NCI-H1105 (cell line): ENCODE measurements at places on chromosomes 6 and 20.

DNA sequence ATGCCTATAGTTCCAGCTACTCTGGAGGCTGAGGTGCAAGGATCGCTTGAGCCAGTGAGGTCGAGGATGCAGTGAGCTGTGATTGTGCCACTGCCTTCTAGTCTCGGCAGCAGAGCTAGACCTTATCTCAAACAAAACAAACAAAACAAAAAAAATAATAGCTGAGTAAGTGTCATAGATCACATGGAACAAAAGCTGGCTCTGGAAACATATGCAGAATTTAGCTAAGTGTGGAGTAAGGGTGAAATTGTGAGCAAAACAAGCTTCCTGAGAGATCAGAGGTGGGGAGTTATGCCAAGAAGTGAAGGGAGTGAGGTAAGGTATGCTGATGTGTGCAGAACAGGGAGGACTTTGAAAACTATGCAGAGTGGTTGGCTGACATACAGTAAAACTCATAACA lies 18.7 kb downstream of the SGK1 start:
- DNase-seq = no peak

GRCh38 chr6:84766799-84767525 lies 2.6 kb upstream of the TBX18 start:
- DNase-seq = no peak

DNA sequence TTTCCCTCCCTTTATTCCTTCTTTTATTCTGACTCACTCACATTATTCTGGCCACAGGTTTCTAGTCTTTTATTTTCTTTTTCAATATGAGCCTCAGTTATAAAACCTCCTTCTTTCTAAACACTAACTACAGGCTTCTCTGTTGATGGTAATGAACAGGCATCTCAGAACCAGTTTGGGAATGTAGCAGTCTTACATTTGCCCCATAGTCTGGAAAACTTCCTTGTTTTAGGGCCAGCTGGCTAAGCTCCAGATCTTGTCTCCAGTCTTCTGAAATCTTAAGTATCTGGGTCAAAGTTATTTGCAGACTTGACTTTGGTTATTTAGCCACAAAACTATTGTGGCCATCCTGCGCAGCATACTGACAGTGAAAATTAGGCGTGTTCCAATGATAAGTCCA lies 97.0 kb upstream of the MAN1A1 start:
- no peak for DNase-seq

DNA sequence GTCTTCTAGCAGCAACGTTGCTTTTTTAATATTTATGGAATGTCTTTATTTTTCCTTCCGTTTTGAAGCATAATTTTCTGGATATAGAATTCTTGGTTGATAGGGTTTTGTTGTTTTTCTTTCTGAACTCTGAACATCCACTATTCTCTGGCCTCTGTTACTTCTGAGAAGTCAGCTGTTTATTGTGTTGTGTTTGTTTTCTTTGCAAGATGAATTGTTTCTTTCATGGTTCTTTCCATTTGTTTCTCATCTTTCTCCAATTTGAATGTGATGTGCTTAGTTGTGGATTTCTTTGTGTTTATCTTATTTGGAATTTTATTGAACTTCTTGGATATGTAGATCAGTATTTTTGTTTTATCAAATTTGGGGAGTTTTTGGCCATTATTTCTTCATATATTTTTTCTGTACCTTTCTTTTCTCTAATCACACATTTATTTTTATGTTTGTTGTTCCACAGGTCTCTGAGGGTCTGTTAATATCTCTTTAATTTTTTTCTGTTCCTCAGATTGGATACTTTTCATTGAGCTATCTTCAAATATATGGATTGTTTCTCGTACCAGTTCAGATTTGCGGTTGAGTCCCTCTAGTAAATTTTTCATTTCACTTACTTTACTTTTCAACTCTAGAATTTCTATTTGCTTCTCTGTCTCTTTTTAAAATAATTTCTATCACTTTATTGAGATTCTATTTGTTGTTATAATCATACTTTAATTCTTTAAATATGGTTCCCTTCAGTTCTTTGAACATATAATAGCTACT lies 18.0 kb downstream of the HIVEP1 start:
- no peak for DNase-seq

DNA sequence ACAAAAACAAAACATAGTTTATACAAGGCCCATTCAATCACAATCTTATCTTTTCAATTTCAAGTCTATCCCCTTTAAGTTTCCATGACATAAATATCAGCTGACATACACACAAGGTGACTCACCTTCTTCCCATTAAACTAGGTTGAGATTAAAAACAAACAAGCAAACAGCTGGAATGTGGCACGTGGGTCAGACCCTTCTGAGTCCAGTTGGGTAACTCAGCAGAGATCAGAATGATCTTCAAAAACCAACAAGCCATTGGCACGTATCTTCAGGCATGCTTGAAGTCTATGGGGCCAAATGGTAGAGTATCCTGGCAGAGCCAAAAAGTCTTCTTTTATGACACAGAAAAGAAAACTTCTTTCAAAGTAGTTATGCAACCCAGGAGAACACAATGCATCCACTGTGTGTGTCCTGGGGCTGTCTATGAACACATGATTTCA lies 603.5 kb upstream of the CITED2 start:
- no peak for DNase-seq

DNA sequence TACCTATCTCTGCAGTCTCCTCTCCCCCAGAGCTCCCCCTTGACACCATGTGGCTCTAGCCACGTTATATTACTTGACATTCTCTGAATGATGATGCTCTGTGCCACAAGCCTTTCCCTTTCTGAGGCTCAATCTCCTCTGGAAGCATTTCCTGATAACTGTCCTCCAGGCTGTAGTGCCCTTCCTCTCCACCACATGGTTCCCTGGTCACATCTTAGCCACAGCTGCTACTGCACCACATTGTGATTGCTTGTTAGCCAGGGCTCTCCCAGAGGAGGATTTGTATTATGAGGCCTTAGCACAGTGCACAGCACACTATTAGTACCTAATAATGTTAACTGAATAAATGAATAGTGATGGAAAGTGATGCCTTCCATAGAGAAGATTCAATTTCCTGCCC lies 63.9 kb upstream of the RCAN2 start:
- DNase-seq = no peak

DNA sequence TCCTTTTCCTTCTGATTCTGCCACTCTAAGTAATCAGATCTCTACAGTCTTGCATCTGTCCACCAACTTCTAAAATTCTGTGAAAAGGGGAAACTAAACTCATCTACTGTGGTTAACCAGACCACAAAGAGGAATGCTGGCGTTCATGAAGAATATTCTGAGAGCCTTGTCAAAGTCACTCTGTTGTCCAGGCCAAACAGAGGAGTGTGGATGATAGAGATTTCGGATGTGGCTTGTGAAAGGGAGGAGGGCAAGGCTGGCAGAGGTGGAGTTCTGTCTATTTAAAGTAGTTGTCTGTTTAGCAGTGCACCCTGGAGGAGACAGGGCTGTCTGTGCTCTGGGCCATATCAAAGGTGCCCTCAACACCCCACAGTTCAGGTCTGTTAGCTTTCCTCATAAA lies 33.9 kb downstream of the CCN2 start:
- no peak for DNase-seq

- DNase-seq = peak; percentile 74
These were observed 25.3 kb upstream of the CD93 start for GRCh38 chr20:23111307-23111943.

DNA sequence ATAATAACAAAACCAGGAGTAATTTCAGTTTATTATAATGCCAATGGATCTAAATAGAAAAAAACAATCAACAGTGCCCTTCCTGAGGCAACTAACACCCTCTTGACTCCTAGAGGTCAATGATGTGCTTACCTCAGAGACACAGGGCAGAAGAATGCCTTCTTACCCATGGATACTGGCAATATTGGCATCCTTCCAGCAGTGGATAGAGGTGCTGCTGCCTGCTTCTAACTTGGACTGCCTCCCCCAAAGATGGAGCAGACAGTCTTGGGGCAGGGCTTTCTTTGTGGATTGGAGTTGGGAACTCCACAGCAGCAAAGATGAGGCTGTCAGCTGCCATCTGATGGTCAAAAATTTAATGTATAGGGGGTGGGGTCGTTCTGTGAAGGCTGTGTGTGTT lies 78.7 kb downstream of the AK9 start:
- DNase-seq = no peak

GRCh38 chr20:59614714-59615113 lies 10.4 kb downstream of the PHACTR3 start:
- DNase-seq = no peak

GRCh38 chr6:164014346-164015087 lies 600.0 kb downstream of the QKI start:
- no peak for DNase-seq

DNA sequence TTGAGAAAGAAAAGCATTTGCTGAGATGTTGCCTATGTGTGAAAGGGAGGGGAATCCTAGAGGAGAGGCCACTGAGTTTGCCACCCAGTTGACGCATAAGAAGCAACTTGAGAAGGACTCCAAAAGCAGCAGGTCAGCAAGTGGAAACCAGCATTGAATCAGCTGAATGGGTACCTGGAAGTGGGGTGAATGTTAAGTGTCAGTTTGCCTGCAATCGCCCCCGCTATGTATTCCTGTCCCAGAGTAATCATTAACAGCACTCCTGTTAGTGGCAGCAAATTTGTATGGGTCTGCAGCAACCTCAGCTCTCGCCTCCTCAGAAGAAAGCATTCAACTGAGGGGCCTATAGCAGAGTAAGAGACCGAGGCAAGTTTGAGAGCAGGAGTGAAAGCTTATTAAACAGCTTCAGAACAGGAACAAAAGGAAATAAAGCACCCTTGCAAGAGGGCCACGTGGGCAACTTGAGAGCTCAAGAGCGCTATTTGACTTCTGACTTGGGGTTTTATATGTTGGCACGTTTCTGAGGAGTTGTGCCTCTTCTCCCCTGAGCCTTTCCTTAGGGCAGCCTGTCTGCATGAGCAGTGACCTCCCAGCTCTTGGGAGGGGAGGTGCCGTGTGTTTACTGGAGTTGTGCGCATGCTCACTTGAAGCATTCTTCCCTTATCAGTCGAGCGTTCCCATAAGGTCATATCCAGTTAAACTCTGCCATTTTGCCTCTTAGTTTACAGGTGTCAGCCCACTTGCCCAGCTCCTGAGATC lies 122.6 kb upstream of the PHACTR1 start:
- no peak for DNase-seq

DNA sequence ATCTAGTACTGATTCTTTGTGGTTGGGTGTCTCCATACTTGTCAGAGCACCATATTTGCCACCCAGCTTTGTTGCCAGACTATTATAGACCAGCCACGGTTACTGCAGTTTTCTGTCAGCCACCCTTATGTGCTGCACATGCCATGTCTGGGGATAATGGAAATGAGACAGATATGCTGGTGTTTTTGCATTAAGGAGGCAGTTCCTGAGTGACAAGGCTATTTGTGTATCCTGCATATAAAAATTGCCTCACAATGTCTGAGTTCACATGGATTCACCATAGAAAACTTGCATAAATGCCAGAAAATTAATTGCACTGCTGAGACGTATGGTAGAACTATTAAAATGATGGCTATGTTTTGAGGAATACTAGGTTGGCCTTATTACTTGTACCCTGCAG lies 51.8 kb downstream of the NKAIN2 start:
- DNase-seq = no peak

DNA sequence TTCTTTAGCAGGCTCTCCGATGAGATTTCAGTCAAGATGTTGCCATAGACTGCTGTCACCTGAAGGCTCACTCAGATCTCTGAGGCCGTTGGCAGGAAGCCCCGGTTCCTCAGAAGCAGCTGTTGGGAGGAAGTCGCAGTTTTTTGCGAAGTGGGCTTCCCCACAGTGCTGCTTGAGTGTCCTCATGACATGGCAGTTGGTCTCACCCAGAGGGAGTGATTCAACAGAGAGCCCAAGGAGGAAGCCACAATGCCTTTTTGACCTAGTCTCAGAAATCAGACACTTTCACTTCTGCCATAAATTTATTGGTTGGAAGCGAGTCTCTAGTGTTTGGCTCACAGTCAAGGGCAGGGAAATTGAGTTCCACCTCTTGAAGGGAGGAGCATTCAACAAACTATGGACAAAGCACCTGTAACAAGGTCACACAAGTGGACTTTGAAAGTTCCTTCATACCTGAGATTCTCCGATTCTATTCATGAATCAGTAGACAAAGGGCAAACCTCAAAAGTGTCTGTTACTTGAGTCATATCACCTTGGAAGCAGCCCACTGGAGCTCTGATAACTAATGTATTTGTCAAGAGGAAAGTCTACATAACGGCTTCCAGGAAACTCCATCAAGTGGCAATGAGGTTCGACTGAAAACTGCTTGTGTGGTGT lies 208.3 kb downstream of the TASP1 start:
- no peak for DNase-seq

DNA sequence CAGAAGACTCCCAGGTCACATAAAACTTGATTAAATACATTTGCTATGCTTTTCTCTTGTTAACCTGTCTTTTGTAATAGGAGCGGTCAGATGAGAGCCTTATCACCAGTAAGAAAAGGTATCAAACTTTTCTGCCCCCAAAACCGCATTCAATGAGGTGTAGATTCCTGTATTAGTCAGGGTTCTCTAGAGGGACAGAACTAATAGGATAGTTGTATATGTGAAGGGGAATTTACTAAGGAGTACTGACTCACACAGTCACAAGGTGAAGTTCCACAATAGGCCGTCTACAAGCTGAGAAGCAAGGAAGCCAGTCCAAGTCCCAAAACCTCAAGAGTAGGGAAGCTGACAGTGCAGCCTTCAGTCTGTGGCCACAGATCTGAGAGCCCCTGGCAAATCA lies 32.7 kb downstream of the PTPRK start:
- no peak for DNase-seq

GRCh38 chr20:7347409-7347808 lies 579.9 kb downstream of the BMP2 start:
- DNase-seq = no peak

- no peak for DNase-seq
These were observed 2.0 kb downstream of the BHLHE23 start for GRCh38 chr20:63004607-63005364.

- no peak for DNase-seq
These were observed 58.7 kb downstream of the ZFAND3 start for GRCh38 chr6:37878150-37878710.

- DNase-seq = no peak
These were observed 20.1 kb upstream of the FAM83C start for GRCh38 chr20:35312318-35312717.

- DNase-seq = peak; percentile 40
These were observed 68.0 kb downstream of the PLAGL1 start for GRCh38 chr6:143940011-143940597.

GRCh38 chr20:38725931-38726803 lies 1.9 kb downstream of the SLC32A1 start:
- no peak for DNase-seq

- DNase-seq = no peak
These were observed 3.1 kb downstream of the MYL9 start for GRCh38 chr20:36544134-36545018.
